ENCODE measurements at places on chromosomes 13 and 19.

- DNase-seq, result no peak
Measured at GRCh38 chr13:109713681-109714080, 72.7 kb downstream of the IRS2 start.

GRCh38 chr19:51097166-51097738 is 11.0 kb downstream of the CTU1 start:
- DNase-seq, result peak; percentile 38

GRCh38 chr13:112978561-112979405 is 9.8 kb downstream of the MCF2L start:
- DNase-seq, result no peak

DNA sequence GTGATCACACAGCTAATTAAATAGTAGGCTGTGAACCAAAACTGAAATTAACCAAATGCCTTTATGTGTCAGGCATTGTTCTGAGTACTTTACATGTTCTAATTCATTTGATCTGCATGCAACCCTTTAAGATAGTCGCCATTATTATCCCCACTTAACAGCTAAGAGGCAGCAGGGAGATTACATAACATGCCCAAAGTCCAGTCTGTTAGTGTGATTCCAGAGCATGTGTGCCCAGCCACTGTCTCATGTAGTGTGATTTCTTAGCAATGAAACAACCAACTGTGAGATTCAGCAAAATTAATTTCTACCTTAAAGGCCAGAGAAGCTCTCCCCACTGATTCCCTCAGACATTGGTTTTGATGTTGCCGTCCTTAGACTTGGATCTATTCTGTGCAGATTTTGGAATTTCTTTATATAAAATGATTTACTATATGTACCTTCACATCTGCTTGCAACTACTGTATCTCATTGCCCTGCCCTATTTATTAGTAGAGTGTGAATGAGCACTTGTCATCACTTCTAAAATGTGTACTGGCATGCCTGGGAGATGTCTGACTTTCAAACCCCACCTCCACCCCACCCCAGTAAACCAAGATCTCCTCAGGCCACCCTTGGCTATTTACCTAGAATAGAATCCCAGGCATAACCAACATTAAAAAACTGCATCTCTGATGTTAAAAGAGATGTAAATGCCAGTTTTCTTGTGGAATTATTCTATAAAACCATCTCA is 41.2 kb downstream of the POLR1D start:
- DNase-seq, result no peak

DNA sequence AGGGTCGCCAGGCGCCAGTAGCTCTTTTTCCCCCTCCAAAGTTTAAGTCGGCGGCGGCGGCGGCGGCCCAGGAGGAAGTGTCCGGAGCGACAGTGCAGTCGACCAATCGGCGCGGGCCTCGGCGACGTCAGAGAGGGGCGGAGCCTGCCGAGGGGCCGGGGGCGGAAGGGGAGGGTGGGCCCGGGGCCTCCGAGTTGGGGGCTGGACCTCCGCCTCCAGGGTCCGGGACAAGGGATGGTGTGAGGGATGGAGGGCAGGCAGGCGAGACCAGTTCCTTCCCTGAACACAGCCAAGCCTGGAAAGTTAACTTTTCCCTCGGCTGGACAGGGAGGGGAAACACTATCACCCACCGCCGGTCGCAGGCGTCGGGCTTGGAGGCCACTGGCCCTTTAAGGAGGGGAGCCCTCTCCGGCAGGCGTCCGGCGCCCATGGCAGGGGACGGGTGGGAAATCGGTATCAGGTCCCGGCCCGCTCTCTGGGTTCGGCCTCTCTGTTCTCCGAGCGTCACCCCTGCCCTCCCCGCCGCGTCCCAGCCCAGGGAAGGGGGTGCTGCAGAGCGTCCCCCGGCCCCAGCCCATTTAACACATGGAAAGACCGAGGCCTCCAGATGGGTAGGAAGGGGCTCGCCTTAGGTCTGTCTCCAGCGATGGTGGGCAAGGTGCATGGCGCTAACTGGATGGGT is at the start of gene PRKD2:
Gene PRKD2, minus strand, starts transcription at position 81 of the 682 bp plus-strand sequence. CDS start 744 bp downstream, outside the sequence.
- DNase-seq, result peak; percentile 56

GRCh38 chr13:93420887-93421286 is 194.3 kb downstream of the GPC6 start:
- DNase-seq, result no peak

DNA sequence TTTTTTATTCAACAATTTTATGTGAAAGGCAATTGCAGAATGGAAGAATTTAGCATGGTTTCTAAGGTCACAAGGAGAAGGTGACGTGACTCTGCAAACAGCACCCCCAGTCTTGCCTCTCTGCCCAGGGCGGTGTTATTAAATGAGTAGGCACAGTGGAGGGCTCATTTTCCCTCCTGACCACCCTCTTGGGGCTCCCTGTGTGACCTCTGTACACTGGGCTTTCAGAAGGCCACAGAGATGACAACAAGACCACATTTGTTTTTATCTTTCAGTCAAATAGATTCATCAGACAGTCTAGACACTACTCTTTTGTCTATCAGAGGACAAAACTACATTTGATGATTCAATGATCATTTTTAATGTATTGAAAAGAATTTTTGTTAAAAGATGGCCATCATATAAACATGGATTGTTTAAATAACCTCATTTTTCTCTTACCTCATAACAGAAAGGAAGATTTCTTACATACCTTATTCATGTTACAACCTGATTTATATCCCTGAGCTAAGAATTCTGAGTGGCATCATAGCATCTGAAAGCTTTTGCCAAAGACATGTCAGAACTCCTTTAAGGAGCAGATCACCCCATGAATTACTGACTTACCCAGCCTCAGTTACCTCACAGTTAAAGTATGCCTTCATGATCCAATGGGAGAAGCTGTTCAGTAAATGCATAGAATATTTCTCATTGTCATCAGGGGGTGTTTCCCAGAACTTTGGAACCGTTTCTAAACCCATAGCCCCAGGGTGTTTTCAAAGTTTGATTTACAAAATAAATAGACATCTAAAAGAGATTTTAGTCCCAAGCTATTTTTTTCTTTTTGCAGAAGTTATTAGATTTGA is 184.0 kb upstream of the RFC3 start:
- DNase-seq, result no peak

- DNase-seq, result no peak
Measured at GRCh38 chr19:42370626-42371175, 19.4 kb downstream of the CNFN start.

- DNase-seq, result no peak
Measured at GRCh38 chr19:18366021-18366435, 19.9 kb upstream of the GDF15 start.

DNA sequence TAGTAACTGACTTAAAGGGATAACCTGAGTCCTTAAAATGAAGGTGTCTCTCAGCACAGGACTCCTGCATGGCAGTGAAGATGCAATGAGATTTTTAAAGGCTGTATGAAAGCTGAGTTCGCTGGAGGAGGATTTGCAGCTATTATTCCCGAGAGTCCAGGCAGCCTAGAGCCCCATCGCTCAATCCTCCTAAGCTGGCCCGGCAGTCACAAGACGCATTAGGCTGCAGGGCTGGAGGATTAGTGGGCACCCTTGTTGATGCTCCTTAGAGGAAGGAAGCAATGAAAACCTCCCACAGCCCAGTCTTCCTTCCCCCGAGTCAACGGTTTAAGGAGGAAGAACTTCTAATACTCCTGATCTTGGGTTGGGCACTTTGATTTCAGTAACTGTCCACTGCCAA is 239.5 kb downstream of the EFNB2 start:
- DNase-seq, result no peak

DNA sequence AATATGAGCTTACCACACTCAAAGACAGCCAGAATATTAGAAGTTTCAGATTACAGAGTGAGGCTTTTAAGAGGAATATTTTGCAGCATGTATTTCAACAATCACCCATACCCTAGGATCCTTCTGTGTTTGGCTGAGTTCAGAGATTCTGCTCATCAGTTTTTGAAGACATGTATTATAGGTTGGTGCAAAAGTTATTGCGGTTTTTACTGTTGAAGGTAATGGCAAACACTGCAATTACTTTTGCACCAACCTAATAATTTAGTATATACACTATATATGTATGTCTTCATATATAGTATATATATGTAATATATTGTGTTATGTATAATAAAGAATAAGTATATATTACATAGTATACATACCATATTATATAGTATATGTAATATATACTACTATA is 435.1 kb downstream of the IRS2 start:
- DNase-seq, result no peak

- no peak for DNase-seq
Measured at GRCh38 chr13:27201661-27202060, 30.1 kb upstream of the USP12 start.

DNA sequence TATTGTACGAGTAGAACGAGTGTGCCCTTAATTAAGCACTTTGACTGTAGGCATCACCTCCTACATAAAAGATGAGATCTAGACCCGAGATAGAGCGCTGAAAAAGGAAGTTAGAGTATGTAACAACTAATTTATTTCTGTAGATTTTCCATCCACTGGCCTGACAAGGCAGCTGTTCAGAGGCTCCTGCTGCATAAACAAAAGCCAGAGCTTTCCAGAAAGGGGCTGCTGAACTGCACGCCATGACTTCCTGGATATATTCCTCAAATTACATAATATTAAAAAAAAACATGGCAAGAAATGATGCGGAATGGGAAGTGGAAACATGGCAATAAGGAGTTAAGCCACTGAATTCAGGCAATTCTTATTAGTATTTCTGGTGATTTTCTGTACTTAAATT is 89.7 kb downstream of the AKAP11 start:
- no peak for DNase-seq

GRCh38 chr13:98648141-98648540 is 71.2 kb upstream of the STK24 start:
- DNase-seq, result no peak

- no peak for DNase-seq
Measured at GRCh38 chr19:45887200-45887710, 1.3 kb upstream of the IRF2BP1 start.
